ENCODE measurements at places on chromosomes 6 and 20.

GRCh38 chr6:24690593-24690992 lies 23.7 kb downstream of the ACOT13 start:
- DNase-seq: no peak

DNA sequence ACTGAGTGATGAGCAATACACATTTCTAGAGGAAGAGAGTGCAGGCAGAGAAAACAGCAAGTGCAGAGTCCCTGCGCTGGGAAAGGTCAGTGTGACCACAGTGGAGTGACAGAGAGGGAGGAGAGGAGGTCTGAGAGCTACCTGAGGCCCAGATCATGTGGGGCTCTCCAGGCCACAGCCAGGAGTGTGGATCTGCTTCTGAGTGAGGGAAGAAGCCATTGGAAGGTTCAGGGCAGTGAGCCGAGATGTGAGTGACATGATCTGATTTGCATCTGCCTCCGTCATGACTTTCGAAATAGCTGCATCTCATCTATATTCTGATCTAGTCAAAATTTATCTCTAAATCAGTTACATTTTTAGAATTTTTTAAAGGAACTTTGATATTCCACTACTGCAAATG lies 367.1 kb downstream of the PREX1 start:
- no peak for DNase-seq

DNA sequence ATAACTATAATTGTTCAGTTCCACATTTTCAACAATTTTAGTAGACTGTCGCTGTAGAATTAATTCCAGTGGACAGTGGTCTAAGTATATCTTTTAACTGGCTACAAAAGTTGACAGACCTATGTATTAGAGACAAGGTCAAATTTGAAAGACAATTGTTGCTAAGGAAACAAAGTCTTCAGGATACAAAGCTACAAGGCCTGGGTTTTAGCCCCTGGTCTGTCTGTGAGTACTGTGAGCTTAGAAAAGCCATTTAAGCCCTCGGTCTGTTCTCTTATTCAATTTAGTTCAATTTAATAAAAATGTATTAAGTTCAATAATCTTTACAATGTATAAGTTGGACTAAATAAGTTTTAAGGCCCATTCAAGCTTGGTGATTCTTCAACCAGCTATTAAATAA lies 352.5 kb downstream of the HDGFL1 start:
- no peak for DNase-seq

- DNase-seq: no peak
Observed at GRCh38 chr6:137227871-137228302, 8.7 kb upstream of the IFNGR1 start.

DNA sequence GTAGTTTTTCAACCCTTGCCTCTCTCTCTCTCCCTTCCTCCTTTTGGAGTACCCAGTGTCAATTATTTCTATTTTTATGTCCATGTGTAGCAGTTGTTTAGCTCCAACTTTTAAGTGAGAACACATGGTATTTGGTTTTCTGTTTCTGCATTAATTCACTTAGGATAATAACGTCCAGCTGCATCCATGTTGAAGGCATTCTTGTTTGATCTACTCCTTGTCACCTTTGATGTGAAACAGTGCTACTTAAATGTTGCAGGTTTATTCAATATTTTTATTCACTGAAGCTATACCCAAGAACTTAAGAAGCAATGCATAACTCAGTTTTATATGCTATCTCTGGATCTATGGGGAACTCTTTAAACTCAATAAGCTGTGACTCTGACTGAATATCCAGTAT lies 465.2 kb upstream of the ADGRB3 start:
- no peak for DNase-seq

DNA sequence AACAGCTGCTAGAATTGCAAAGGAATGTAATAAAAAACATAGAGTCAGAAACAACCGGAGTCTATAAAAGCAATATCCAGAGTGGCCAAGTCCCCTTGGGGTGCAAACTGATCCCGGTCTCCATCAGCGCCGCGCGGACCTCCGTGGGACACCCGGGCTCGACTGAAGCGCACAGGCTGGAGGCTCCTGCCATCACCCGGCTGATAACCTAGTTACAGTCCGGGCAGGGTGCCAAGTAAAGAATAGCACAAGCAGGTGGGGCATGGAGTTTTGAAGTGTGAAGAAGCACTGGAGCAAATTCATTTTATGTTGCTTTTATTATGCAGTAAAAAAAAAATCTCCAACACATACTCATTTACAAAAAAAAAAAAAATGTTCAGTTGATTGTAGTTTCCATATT lies 205.1 kb upstream of the GMDS start:
- DNase-seq: no peak

- DNase-seq: no peak
Observed at GRCh38 chr6:166400181-166400580, 17.4 kb upstream of the MPC1 start.

DNA sequence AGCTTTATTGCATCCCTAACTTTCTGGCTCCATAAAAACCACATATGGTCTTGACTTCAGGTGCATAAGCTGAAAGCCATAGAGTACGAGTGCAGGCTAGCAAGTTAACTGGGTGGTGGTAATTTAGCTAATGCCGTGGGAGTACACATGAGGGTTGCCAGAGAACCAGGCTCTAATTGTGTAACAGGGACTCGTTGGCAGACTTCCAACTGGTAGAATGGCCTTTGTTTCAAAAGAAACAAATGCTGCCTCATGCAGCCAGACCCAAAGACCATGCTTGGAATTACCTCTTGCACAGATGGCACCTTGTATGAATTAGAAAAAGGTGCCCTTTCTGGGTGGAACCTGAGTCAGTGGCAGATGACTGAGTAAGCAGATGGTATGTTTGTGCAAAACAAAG lies 73.2 kb downstream of the LY86 start:
- no peak for DNase-seq

DNA sequence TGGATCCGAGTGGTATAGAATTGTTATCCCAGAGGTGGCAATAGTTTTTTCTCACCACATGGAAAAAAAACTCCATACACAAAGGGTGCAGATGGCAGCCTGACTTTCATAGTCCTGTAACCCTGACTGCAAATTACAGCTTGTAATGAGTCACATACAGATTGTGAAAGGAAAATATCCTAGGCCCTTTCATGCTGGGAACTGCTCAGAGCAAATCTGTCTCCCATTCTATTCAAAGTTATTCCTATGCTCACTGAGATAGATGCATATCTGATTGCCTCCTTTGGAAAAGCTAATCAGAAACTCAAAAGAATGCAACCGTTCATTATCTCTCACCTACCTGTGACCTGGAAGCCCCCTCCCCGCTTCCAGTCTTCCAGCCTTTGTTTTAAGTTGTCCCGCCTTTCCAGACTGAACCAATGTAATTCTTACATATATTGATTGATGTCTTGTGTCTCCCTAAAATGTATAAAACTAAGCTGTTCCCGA lies 108.7 kb upstream of the MAP3K4 start:
- DNase-seq: no peak

DNA sequence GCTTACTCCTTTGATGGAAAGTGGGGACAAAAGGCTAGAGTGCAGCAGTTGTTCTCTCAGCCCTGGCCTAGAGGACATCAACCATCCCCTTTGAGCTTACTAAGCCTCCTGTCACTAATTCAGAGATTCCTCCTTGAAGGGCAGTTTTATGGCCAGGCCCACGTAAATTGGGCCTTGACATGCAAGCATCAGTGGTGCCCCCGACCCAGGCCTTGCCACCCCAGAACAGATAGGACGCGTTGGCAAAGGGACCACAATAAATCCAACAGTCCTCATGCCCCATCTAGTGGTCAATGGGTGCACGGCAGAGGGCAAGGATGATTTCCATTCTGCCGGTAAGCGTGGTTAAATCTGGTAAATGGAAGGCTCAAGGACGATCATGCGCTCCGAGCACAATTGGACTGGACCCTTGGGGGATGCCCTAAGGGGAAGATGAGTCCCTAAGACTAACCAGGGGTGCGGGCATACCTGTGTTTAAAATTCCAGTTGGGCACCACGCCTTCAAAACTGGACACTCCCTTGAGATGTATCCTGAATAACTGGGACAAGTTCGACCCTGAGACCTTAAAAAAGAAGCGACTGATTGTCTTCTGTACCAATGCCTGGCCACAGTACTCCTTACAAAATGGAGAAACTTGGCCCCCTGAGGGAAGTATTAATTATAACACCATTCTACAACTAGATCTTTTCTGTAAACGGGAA lies 32.6 kb downstream of the CEP85L start:
- DNase-seq: no peak

- no peak for DNase-seq
Observed at GRCh38 chr20:14307956-14308355, 29.5 kb downstream of the FLRT3 start.

GRCh38 chr6:40715570-40716403 lies 128.6 kb upstream of the LRFN2 start:
- DNase-seq: peak; percentile 71

GRCh38 chr20:40467067-40467466 lies 222.0 kb downstream of the MAFB start:
- DNase-seq: no peak

- DNase-seq: no peak
Observed at GRCh38 chr6:132763269-132763668, 5.6 kb upstream of the VNN2 start.
